Thymus (tissue), 14 donors: ENCODE measurements at places on chromosomes 5 and 9. TPM values are rescaled to one million over a fixed set of nuclear protein-coding genes. Genes with fewer than 3 reads are reported as not detected.
A peak's percentile ranks its signal among the peaks of the same experiment; 100 is the strongest.

GRCh38 chr9:21616082-21616778 lies 134.1 kb upstream of the IFNE start:
- no peaks in the 10 kb centered on the region for H3K27me3 ChIP-seq
- no peak overlapping the region for H3K27ac ChIP-seq
- DNase-seq = no peak
- H3K4me3 ChIP-seq = no peak overlapping the region
- H3K36me3 ChIP-seq = no peaks in the 10 kb centered on the region

- no peaks in the 10 kb centered on the region for H3K4me1 ChIP-seq
- H3K4me3 ChIP-seq = no peak overlapping the region
- DNase-seq = no peak
- no peak overlapping the region for H3K27ac ChIP-seq
These were observed 417.3 kb downstream of the RAB3C start for GRCh38 chr5:59000211-59000610.

DNA sequence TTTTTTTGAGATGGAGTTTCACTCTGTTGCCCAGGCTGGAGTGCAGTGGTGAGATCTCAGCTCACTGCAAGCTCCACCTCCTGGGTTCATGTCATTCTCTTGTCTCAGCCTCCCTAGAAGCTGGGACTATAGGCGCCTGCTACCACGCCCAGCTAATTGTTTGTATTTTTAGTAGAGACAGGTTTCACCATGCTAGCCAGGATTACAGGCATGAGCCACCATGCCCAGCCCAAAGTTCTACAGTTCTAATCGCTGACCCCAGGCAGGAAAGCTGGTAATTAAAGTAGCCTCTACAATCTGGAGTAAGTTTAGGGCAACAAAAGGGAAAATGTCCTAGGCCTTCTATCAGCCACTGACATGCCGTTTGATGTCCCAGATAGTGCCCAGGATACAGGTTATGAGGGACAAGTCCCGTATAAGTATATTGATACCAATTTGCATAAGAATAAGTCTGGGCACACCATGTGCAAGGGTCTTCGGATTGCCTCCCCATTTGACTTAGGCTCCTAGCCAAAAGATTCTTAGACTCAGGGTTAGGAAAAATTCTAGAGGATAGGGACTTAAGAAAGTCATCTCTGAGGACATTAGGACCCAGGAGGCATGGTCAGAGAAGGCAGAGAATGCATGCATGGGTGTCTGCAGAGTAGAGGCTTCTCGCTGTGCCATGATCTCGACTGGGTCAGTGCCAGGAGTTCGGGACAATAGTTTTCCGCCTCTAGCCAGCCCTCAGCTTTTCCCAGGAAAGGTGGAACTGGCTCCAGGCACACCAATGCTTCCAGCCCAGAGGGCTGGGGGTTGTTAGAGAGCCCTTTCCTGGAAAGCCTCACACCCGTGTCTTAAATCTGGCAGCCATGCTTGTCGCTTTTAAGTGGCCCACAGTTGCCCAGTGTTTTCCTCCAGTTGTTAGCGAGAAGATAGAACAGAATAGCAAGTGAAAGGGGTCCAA lies 1111.1 kb downstream of the TAF11L14 start:
- peak overlapping the region; percentile 76 for H3K4me3 ChIP-seq
- no peaks in the 10 kb centered on the region for H3K36me3 ChIP-seq
- DNase-seq = no peak
- peak overlapping the region; percentile 57 for H3K27ac ChIP-seq
- H3K27me3 ChIP-seq = no peaks in the 10 kb centered on the region

- H3K27ac ChIP-seq = no peak overlapping the region
- H3K4me1 ChIP-seq = no peaks in the 10 kb centered on the region
- H3K36me3 ChIP-seq = no peaks in the 10 kb centered on the region
- H3K27me3 ChIP-seq = no peaks in the 10 kb centered on the region
These were observed 153.9 kb upstream of the MEF2C start for GRCh38 chr5:89036704-89037489.

- no peaks in the 10 kb centered on the region for H3K27me3 ChIP-seq
- DNase-seq = peak; percentile 20
- no peak overlapping the region for H3K4me3 ChIP-seq
- H3K4me1 ChIP-seq = no peaks in the 10 kb centered on the region
- H3K27ac ChIP-seq = no peak overlapping the region
These were observed 51.0 kb downstream of the FKTN start for GRCh38 chr9:105608721-105609598.

DNA sequence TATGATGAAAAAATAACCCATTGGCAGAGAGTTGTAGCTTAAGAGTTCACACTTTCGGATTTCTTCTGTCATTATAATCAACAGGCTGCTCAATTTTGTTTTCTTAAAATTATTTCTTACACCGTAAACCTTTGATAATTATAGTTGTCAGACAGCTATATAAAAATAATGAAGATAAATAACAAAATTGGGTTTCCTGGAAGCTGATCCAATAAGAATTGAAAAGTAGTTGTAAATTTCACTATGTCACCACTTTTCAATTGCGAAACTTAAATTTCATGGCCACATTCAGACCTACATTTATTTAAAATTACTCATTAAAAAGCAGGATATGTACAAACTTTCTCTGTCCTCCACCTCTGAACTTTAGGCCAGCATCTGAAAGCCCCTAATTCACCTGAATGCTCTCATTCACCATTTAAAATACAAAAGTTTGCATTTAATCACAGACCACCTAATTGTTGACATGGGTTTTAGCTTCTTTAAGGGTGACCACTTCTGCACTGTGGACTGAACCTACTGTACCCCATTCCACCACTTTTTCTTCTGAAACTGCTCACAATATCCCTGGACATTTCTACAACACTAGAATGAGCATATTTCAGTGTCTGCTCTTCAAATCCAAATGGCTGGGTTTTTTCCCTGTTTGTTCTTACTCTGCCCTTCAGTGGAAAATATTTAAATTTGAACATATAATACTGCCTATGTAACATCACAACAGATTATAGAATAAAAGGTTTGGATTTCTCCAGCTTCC lies 680 bp downstream of the SELENOP start:
- H3K36me3 ChIP-seq = no peaks in the 10 kb centered on the region
- H3K27me3 ChIP-seq = no peaks in the 10 kb centered on the region
- H3K4me1 ChIP-seq = no peaks in the 10 kb centered on the region
- H3K27ac ChIP-seq = no peak overlapping the region
- DNase-seq = no peak

DNA sequence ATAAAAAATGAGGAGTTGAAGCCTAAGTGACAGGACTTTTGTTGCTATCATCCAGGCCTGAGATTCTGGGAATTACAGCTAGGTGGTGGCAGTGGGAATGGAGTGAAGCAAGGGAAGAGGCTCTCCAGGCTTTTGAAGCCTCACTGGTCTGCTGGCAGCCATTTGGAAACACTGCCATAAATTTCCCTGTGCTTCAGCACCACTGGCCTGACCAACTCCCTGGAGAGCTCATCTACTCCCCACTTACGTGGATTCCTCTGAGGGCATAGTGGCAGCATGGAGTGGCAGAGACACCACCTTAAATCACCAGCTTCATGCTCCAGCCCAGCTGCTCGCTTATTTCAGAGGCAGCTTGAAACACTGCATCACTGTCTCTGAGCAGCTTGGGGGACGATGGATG lies 518.2 kb downstream of the TLR4 start:
- no peaks in the 10 kb centered on the region for H3K4me1 ChIP-seq
- no peak overlapping the region for H3K4me3 ChIP-seq
- no peak for DNase-seq
- no peaks in the 10 kb centered on the region for H3K36me3 ChIP-seq

DNA sequence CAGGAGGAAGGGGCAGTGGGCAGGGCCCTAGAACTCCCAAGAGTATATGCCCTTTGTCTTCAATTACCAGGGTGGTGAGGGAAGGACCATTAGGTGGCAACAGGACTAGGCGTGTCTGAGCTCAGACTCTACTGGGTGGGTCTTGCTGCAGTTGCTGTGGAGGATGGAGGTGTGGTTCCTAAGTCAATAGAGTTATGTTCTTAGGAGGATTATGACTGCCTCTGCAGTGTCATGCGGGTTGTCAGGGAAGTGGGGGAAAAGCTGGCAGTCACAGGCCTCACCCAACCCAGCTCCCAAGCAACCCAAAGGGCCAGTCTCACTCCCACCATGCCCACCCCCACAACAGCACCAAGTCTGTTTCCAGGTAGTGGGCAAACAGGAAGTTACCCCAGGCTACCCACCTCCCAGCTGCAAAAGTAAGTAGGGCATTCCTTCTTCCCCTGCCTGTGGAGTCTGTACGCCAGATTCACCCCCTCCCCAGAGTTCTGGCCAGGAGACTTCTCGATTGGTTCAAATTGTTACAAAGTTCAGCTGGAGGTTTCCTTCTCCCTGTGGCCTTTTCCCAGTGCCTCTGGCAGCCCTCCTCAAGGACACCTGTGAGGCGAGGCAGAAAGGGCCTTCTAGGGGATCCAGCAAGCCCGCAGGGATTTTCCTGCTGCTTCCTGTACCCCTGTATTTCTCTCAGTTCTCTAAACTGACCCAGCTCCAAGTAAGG lies 145.3 kb downstream of the HINT1 start:
- no peaks in the 10 kb centered on the region for H3K36me3 ChIP-seq
- H3K4me1 ChIP-seq = no peaks in the 10 kb centered on the region
- no peak overlapping the region for H3K4me3 ChIP-seq
- H3K27me3 ChIP-seq = no peaks in the 10 kb centered on the region
- H3K27ac ChIP-seq = no peak overlapping the region
- DNase-seq = no peak

DNA sequence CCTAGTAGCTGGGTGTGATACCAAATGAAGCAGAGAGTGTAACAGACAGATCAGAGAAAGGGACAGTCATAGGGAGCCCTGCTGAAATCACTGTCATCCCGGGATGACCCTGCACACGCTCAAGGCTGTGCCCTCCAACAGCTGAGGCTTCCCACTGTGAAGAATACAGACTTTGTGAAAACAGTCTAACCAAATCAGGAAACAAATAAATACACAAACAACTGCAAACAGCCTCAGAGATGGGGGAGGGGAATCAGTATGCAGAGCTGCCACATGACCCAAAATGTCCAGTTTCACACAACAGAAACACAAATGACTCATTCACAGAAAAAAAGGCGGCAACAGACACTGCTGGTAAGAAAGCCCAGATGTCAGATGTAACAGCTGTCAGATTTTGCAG lies 101.9 kb downstream of the ADAMTS2 start:
- no peaks in the 10 kb centered on the region for H3K36me3 ChIP-seq
- no peak overlapping the region for H3K4me3 ChIP-seq
- H3K27ac ChIP-seq = no peak overlapping the region
- no peak for DNase-seq

- no peak overlapping the region for H3K4me3 ChIP-seq
- no peak for DNase-seq
- H3K4me1 ChIP-seq = peaks cover 12% of the 10 kb centered on the region
- no peaks in the 10 kb centered on the region for H3K36me3 ChIP-seq
These were observed 44.7 kb downstream of the RGS3 start for GRCh38 chr9:113508111-113508749.

GRCh38 chr5:22627029-22627428 lies 226.1 kb downstream of the CDH12 start:
- H3K27me3 ChIP-seq = no peaks in the 10 kb centered on the region
- H3K27ac ChIP-seq = no peak overlapping the region

- H3K27ac ChIP-seq = no peak overlapping the region
- no peaks in the 10 kb centered on the region for H3K36me3 ChIP-seq
- no peak for DNase-seq
- H3K27me3 ChIP-seq = no peaks in the 10 kb centered on the region
- H3K4me1 ChIP-seq = no peaks in the 10 kb centered on the region
These were observed 43.4 kb upstream of the PCSK5 start for GRCh38 chr9:75847085-75847484.

DNA sequence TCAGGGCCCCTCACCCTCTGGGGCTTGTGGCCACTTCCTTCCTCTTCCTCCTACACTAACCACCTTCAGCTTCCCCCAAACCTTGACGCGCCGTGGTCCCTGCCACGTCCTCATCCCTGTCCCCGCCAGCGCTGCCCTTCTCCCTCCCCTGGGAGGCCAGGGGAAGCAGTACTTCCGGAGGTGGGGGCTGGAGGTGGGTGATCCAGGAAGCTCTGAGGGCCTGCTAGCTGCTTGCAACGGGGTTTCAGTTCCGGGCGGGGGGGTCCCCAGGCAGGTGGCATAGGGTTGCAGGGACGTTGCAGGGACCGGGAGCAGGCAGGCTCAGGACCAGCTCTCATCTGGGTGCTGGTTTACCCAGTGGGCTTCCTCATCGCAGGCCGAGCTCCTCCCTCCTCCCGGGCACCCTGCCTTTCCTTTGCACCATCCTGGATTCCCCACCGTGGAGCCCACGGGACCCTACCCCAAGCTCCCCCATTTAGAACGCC lies 70.0 kb downstream of the RXRA start:
- H3K27ac ChIP-seq = peak overlapping the region; percentile 82
- no peaks in the 10 kb centered on the region for H3K27me3 ChIP-seq
- peak overlapping the region; percentile 39 for H3K4me3 ChIP-seq
- H3K4me1 ChIP-seq = peaks cover 22% of the 10 kb centered on the region

DNA sequence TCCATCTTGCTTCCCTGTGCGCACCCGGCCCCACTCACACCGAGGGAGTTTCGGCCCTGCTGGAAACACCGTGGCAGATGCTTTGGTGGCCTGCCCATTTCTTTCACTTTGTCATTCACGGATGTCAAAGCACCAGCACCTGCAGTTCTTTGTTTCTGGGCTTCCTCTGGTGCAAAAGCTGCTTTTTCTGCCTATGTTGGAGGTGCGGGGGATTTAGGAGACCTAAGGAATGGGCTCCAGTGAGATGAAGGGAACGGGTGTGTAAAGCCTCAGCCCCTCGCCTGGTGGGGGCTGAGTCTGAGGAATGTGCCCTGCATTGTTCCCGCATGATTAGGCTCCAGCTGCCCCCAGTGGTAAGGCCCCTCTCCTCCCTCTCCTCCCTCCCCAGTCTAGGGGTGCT lies 62.3 kb downstream of the THBS4 start:
- peaks cover 12% of the 10 kb centered on the region for H3K4me1 ChIP-seq
- no peaks in the 10 kb centered on the region for H3K27me3 ChIP-seq
- peak overlapping the region; percentile 71 for H3K27ac ChIP-seq
- no peaks in the 10 kb centered on the region for H3K36me3 ChIP-seq
- DNase-seq = no peak

- no peak overlapping the region for H3K4me3 ChIP-seq
- H3K4me1 ChIP-seq = no peaks in the 10 kb centered on the region
- H3K27ac ChIP-seq = no peak overlapping the region
- DNase-seq = no peak
- no peaks in the 10 kb centered on the region for H3K36me3 ChIP-seq
These were observed 14.8 kb downstream of the C9 start for GRCh38 chr5:39349484-39349883.

GRCh38 chr9:127846443-127847177 lies 7.8 kb downstream of the ENG start:
- no peaks in the 10 kb centered on the region for H3K27me3 ChIP-seq
- H3K4me1 ChIP-seq = no peaks in the 10 kb centered on the region
- no peak overlapping the region for H3K4me3 ChIP-seq
- H3K27ac ChIP-seq = no peak overlapping the region
- DNase-seq = no peak

- no peak for DNase-seq
- no peaks in the 10 kb centered on the region for H3K4me1 ChIP-seq
These were observed 909.3 kb upstream of the CDH10 start for GRCh38 chr5:25554077-25554476.

- no peaks in the 10 kb centered on the region for H3K4me1 ChIP-seq
- no peak overlapping the region for H3K4me3 ChIP-seq
- H3K27ac ChIP-seq = no peak overlapping the region
- H3K36me3 ChIP-seq = no peaks in the 10 kb centered on the region
These were observed 67.2 kb downstream of the ZNF354C start for GRCh38 chr5:179127136-179128040.

GRCh38 chr9:117616431-117616831 lies 87.8 kb upstream of the TLR4 start:
- DNase-seq = no peak
- no peak overlapping the region for H3K4me3 ChIP-seq
- H3K27me3 ChIP-seq = no peaks in the 10 kb centered on the region
- H3K36me3 ChIP-seq = no peaks in the 10 kb centered on the region

UBTD2 gene
- polyA plus RNA-seq = 17.8 TPM

TLR4 gene
- polyA plus RNA-seq = 4.7 TPM

NPR3 gene
- 1.9 TPM for polyA plus RNA-seq

ENTPD2 gene
- 0.27 TPM for polyA plus RNA-seq

CAMK4 gene
- polyA plus RNA-seq = 30.7 TPM
